Activated naive CD4-positive, alpha-beta T cell treated with anti-CD3 and anti-CD28 coated beads for 36 hours (primary cell): ENCODE measurements at places on chromosomes 11 and 22. TPM values are rescaled to one million over a fixed set of nuclear protein-coding genes. Genes with fewer than 3 reads are reported as not detected.

Gene SLC22A12
- total RNA-seq, result not detected

Gene POLR2F
- 70.1 TPM for total RNA-seq

Gene KCNK4
- total RNA-seq, result 0.41 TPM

Gene OR52E2
- total RNA-seq, result not detected

Gene OR52E8
- total RNA-seq, result not detected

Gene ADORA2A
- 38.0 TPM for total RNA-seq

Gene MS4A3
- total RNA-seq, result not detected

- DNase-seq, result no peak
Measured at GRCh38 chr11:28704801-28705200, 596.6 kb downstream of the METTL15 start.

DNA sequence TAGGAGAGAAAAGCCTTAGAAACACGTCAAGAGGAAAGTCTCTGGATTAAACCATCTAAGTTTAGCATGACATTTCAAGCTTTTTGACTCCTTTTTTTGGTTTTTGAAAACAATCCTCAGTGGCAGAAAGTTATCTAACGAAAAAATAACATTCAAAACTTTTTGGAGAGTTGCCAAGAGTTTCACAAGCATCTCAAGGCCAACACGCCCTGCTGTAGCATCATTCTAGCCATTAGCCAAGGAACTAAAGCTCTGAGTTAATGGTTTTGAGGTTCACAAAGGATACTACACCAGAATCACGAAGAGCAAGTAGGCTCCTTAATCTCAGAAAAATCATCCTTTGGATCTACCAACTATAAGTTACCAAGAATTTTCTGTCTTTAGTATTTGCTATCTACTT, 94.8 kb downstream of the PICALM start:
- DNase-seq, result no peak

GRCh38 chr11:76201672-76202412, 4.5 kb downstream of the WNT11 start:
- no peak for DNase-seq

- no peak for DNase-seq
Measured at GRCh38 chr11:95241681-95242081, 10.7 kb upstream of the SESN3 start.

DNA sequence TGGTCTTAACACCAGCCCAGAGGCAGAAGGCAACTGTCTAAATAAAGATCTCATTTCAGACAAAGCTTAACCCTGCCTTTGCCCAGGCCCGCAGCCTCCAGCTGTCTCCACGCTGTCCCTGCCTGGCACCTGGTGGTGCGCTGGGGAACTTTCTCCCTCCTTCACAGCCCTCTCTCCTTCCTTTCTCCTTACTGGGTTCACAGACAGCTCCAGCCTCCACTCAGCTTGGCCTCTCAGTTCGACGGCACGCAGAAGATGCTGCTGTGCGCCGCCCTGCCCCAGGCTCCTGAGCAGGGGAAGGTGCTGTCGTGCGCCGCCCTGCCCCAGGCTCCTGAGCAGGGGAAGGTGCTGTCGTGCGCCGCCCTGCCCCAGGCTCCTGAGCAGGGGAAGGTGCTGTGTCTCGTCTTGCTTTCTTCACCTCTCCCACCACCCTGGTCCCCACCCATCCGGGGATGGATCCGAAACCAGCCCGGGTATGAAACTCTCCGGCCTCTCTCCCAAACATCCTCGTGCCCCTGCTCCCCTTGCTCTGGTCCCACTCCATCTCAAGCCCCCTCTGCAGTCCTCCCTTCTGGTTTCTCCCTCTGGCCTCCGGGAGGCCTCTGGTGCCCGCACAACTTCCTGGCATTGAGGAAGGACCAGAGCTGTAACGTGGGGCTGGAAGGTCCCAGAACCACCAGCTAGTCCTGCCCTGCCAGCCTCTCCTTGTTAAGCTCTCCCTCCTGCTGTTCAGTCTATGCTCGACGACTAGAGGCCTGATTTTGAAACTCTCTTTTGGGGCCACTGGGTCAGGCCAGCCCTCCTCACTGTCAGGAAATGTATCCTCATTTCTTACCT, 22.9 kb upstream of the JAM3 start:
- DNase-seq, result peak; percentile 51

DNA sequence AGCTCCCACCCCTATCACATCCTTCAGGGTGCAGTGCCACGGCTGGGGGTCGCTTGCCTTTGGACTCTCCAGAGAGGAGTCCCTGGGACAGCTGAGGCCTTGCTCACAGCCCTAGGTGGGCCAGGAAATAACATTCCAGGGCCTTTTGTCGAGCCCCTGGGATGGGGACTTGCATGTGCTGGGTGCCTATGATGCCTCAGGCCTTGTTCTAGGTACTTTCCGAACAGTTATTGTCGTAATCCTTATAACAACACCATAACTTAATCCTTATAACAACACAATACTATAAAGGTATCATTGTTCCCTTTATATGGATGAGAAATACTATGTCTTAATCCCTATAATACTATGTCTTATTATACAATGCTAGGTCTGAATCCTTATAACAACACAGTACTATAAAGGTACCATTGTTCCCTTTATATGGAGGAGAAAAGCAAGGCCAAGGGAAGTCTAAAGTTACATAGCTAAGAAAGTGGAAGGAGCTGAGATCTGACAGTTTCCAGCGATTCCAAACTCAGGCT, 236.5 kb downstream of the ST3GAL4 start:
- no peak for DNase-seq

GRCh38 chr11:13434247-13435205, 28.5 kb downstream of the BTBD10 start:
- DNase-seq, result no peak

GRCh38 chr11:124946735-124947141, 7.3 kb upstream of the CCDC15 start:
- DNase-seq, result no peak

DNA sequence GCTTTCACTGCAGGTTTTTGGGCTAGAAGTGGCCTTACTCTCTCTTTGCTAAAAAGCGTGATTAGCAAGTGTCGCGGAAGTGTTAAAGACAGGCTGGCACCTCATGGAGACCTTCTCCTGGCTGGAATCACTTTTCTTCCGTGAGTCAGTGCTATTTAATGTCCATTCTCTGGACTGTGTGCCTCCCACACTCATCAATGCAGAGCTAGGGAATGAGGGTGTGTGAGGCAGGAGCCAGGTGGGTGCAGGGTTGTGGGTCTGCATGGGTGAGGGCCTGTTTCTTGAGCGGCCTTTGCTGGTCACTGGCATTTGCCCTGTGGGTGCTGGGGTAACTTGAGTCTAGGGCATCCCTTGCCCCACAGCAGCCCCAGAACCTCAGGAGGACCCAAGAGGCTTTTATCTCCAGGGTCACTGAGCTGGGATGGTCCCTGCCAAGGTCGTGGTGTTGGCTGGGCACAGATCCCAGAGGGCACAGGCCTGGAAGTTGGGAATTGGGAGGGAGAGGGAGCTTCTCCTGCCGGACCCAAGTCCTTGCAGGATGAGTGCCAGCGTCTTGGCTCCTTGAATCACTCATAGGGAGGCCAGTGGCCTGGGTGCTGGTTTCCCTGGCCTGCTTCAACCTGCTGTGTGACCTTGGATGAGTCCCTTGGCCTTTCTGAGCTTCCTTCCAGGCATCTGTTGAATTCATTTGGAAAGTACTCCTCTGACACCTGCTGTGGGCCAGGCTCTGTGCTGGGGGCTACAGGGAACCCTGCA, 30.0 kb downstream of the KIAA1671 start:
- DNase-seq, result no peak

- DNase-seq, result no peak
Measured at GRCh38 chr11:70500076-70500847, 101.9 kb downstream of the CTTN start.

DNA sequence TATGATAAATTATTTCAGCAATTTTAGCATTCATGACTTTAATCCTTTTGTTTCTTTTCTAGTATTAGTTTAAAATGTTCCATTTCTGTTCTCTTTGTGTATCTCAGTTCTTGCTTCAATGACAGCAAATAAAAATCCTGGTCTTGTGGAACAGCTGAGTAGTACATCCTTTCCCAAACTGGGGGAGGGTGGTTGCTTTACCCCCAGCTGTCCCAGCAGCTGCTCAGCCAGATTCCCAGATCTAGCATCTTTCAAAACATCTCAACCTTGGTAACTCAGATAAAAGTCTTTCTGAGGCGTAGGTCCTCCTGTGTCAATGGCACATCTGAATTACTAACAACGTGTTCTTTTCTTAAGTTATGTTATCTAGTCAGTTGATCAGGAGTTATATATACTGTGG, 72.2 kb upstream of the GRK2 start:
- no peak for DNase-seq

DNA sequence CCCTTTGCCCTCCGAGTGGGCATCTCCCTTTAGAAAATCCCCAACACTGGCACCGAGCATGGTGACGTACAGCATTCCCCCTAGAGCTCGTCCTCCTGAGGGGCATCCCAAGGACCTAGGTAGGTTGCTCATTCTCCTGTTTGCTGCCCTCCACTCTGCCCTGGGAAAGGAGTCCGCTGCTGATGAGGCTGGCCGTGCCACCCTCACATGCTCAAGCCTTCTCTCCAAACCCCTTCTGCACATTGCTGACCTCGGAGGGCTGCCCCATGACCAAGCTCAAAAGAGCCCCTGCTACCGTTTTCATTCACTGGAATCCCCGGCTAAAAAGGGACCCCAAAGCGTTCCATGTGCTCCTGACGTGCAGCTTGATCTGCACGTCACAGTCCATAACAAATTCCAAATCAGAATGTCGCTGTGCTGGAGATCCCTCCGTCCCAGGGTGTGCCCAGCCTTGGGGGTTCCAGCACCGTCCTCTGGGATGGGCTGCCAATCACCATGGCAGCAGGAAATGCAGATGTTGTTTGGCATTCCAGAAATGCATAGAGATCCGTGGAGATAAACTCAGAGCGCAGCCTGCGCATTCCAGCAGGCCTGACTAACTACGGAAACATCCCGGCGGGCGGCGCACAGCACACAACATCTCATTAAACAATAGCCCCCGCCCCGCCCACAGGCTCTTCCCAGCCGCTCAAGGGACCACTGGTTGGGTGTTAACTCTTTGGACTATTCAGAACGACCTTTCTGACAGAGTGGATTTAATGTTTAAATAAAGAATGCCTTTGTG, 26.3 kb upstream of the GNB1L start:
- DNase-seq, result peak; percentile 1

DNA sequence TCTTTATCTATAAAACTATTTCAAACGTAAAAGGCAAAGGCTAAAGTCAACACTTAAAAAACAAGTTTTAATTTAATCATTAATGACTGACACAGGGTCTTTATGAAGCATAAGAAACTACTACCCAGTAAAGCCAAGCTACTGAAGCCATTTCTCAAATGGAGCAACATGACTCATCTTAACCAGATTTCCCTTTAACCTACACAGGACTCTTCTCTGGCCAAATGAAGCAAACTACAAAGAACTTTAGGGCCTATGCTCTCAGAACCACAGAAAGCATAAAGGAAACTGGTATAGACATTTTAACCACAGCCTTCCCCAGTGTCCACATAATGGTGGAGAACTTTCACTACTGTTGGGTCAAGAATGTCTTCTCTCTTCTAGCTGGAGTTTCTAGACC, 34.7 kb downstream of the ALG9 start:
- DNase-seq, result no peak
